Spinal cord (tissue), 10 donors: ENCODE measurements at places on chromosomes 13 and 19. TPM values are rescaled to one million over a fixed set of nuclear protein-coding genes. Genes with fewer than 3 reads are reported as not detected.

ZNF841 gene
- polyA plus RNA-seq, result 12.0 TPM

CGB5 gene
- not detected for polyA plus RNA-seq

DNA sequence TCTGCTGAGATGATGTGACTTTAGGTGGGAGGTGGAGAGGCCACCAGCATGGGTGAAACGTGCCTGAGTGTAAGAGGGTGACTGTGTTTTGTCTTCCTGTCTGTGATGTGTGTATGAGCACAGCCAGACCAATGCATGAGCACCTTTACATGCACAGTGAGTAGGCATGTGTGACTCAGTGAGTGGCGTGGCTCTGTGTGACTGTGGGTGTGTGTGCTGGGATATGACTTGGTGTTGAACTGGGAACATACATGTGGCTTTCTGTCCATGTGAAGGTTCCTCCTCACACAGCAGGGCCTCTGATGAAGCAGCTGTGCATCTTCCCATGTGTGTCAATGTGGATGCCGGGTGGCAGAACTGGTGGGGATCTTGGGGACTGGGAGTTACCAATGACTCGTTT is 19.9 kb upstream of the LGALS13 start:
- no peaks in the 10 kb centered on the region for H3K4me1 ChIP-seq
- no peak overlapping the region for H3K4me3 ChIP-seq
- H3K36me3 ChIP-seq, result no peaks in the 10 kb centered on the region
- no peak overlapping the region for H3K27ac ChIP-seq
- H3K27me3 ChIP-seq, result no peaks in the 10 kb centered on the region
- DNase-seq, result no peak

DNA sequence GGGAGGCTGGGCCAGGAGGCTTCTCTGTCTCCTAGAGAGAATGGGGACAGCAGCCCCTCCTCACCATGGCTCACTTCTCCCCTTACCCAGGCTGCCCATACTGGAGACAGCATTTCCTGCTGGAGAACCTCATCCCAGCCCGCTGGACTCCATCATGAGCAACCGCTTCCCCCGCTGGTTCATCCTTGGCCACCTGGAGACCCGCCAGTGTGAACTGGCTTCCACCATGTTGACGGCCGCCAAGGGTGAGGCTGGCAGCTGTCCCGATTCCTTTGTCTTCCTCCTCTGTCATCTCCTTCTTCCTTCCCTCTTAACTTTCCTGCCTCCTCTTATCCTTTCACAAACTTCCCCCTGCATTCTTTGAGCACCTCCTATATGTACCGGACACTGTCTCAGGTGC is 28.0 kb downstream of the ZSWIM4 start:
- no peak for DNase-seq
- H3K4me3 ChIP-seq, result no peak overlapping the region
- H3K4me1 ChIP-seq, result no peaks in the 10 kb centered on the region
- H3K27me3 ChIP-seq, result no peaks in the 10 kb centered on the region
- H3K27ac ChIP-seq, result no peak overlapping the region

- H3K27me3 ChIP-seq, result no peaks in the 10 kb centered on the region
- peak within 1 kb of the TSS; percentile 97 for H3K27ac ChIP-seq
- peaks cover 18% of the 10 kb centered on the region for H3K36me3 ChIP-seq
- peaks cover 6% of the 10 kb centered on the region for H3K4me1 ChIP-seq
- peak; percentile 95 for DNase-seq
- H3K4me3 ChIP-seq, result peak within 1 kb of the TSS; percentile 88
These were observed at the start of gene INTS6 for GRCh38 chr13:51452361-51453206. INTS6 (minus strand) TSS chr13:51453036; CDS start chr13:51452525, 511 bp downstream.

- peaks cover 10% of the 10 kb centered on the region for H3K36me3 ChIP-seq
- no peak overlapping the region for H3K27ac ChIP-seq
- no peak for DNase-seq
- no peak overlapping the region for H3K4me3 ChIP-seq
- H3K27me3 ChIP-seq, result peaks cover 38% of the 10 kb centered on the region
These were observed 2.9 kb downstream of the FXYD5 start for GRCh38 chr19:35157431-35157830.
